Cerebellar cortex (tissue), 1 donor: ENCODE measurements at places on chromosomes 11 and 22.

GRCh38 chr11:115198321-115198741 lies 305.9 kb downstream of the CADM1 start:
- DNase-seq: no peak

DNA sequence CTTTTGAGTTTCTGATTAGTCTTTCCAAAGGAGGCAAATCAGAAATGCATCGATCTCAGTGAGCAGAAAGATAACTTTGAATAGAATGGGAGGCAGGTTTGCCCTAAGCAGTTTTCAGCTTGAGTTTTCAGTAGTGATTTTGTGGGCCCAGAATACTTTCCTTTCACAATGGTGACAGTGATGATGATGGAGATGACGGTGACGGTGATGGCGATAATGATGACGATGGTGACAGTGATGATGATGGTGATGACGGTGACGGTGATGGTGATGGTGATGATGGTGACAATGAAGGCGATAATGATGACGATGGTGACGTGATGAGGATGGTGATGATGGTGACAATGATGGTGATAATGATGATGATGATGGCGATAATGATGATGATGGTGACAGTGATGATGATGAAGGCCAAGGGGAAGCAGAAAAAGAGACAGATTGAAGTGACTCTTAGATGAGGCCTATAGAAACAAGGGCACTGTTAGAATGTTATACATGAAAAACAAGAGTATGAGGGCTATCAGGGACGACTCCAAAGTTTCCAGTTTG lies 153.4 kb upstream of the B3GAT1 start:
- no peak for DNase-seq

GRCh38 chr11:15607361-15608036 lies 492.8 kb downstream of the INSC start:
- no peak for DNase-seq

- no peak for DNase-seq
These were observed 2.2 kb upstream of the SYT13 start for GRCh38 chr11:45288339-45288738.

GRCh38 chr22:37897807-37898206 lies 8.3 kb upstream of the MICALL1 start:
- DNase-seq: no peak

DNA sequence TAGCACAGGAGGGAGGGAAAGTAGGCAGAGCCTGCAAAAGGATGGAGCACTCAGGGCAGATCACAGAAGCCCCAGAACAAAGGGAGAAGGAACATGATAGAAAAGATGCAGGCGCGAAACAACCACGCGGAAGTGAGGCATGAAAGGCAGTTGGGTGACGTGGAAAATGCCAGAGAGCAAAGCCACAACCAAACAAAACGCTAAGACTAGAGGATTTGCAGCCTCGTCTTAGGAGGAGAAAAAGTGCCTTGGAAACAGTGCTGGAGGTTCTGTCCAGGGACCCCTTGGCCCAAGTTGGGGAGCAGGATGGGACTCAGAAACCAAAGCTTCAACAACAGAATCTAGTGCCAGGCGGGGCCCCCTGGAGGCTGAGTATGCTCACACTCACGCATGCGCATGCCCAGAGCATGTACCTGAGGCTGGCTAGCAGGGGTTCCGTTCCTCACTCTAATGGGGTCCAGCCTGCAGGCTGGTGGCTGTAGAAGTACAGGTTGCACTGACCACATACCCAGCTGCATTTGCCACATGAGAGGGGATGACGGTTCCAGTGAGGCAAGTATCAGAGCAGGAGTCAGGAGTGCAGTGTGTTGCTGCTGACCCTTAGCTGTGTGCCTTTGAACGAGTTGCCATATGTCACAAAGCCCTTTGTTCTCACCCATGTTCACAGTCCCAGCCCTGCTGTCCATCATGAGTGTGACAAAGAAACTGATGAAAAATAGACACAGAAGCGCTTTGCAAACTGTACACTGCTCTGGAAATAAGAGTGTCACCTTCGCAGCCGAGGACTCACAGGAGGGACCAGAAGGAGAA lies 568.6 kb upstream of the CADM1 start:
- DNase-seq: no peak

GRCh38 chr22:42970029-42970428 lies 44.9 kb downstream of the PACSIN2 start:
- DNase-seq: no peak

- DNase-seq: no peak
These were observed 6.6 kb upstream of the TRIM29 start for GRCh38 chr11:120144501-120144900.

DNA sequence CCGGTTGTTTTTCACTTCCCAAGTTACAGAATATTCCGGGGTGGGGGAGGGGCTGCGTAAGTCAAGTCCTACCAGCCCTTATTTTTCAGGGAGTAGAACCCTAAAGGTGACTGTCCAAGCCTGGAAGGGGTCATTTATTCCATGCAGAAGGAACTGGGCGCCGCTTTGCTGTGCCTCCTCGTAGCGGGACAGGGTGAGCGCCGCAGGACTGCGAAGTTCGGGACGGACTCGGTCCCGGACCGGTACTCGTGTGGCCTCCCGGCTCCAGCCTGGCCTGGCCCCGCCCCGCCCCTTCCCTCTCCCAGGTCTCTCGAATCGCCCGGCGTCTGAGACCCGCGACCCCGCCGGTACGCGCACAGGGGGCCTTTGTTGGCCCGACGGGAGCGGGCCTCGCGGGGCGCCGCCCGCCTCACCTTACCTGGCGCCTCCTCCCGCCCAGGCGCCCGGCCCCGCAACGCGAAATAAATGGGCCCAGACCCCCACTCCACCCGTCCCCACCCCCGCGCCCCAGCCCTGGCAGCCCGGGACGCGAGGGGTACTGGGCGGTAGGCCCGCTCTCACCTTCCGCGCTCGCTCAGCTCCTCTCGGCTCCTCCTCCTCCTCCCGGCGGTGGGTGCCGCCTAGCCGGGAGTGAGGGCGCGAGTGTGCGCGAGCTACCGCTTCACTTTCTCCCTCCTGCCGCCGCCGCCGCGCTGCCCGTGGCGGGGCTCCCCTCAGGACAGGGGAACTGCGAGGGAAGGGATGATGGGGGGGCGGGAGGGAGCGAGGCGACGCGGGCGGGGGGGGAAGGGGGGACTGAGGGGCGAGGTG lies 698 bp downstream of the PAK1 start:
- DNase-seq: peak; percentile 37

- DNase-seq: no peak
These were observed 10.1 kb downstream of the TXN2 start for GRCh38 chr22:36471341-36471821.

DNA sequence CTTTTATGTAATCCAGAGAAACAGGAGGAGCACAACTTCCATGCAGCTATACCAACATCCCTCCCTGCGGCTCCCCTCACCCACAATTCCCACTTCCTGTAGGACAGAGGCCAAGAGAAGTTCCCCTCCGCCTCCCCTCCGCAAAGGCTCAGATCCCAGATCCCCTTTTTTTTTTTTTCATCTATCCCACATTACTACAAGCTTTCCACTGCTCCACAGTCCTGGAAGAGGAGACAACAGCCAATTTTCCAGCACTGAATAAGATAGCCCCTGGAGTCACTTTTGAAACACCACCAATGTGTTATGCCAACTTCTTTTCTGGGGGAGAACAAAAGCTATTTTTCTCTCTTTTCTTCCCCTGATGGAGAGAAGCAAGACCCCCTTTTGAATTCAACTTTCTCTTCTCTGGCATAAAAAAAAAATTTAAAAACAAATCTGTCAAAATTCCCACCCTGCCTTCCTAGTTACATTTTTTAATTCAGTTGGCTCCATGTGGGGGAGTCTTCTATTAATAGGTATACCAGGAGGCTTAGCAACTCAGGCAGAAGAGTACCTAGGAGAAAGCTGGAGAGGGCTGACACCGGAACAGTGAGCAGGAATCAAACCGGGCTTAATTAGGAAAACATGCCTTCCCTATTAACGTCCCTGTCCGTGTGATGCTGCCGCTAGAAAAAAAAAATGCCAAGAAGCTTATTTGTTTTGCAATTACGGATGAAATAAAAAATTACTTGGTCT lies 543.4 kb downstream of the BUD13 start:
- peak; percentile 91 for DNase-seq

DNA sequence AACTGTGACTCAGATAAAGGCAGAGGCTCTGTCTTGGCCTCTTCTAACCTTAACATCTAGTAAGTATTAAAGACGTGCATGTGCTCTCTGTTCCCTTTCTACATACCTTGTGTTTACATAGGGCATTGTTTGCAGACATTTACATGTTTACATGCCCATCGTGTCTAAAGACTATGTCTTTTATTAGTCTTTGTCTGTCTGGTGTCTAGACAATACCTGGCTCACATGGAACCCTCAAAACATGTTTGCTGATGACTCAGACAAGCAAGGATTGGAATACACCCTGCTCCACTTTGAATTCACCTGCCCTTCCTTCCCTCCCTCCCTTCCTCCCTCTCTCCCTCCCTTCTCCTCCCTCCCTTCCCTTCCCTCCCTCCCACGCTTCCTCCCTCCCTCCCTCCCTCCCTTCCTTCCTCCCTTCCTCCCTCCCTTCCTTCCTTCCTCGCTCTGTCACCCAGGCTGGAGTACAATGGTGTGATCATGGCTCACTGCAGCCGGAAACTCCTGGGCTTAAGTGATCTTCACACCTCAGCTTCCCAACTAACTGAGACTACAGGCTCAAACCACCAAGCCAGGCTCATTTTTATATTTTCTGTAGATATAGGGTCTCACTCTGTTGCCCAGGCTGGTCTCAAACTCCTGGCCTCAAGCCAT lies 23.7 kb upstream of the SORL1-AS1 start:
- no peak for DNase-seq

GRCh38 chr22:24059121-24059520 lies 48.0 kb downstream of the CABIN1 start:
- no peak for DNase-seq

- no peak for DNase-seq
These were observed 7.8 kb downstream of the PPP6R3 start for GRCh38 chr11:68468217-68468828.

GRCh38 chr11:3837793-3838192 lies 3.0 kb downstream of the RHOG start:
- DNase-seq: no peak

- DNase-seq: no peak
These were observed 1.9 kb upstream of the C1QTNF5 start for GRCh38 chr11:119342362-119343130.

DNA sequence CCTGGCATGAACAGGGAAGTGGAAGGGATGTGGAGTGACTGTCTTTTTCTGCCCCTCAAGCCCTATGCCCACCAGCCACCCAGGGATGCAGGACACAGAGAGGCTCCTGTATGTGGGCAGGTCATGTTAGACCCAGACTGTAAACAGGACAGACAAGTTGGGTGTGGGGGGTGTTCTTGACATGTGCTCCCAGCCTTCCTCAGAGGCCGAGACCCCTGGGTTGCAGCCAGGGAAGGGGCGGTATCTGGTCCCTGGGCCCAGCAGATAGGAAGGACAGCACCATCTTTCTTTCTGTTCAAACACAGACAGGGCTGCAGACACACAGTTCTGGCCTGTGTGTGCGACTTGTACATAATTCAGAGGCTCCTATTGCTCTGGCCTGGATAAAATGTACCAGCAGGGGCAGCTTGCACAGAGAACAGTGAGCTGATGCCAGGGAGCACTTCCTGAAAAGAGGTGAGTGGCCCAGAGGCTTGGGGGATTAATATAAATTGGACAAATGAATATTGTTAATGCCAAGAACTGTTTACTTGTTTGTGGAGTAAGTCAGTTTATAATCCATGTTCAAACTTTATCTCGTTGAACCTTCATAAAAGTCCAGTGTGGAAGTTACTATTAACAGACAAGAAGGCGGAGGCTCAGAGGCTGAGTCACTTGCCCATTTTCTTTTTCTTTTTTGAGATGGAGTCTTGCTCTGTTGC lies 16.6 kb downstream of the GDPD5 start:
- DNase-seq: peak; percentile 83

DNA sequence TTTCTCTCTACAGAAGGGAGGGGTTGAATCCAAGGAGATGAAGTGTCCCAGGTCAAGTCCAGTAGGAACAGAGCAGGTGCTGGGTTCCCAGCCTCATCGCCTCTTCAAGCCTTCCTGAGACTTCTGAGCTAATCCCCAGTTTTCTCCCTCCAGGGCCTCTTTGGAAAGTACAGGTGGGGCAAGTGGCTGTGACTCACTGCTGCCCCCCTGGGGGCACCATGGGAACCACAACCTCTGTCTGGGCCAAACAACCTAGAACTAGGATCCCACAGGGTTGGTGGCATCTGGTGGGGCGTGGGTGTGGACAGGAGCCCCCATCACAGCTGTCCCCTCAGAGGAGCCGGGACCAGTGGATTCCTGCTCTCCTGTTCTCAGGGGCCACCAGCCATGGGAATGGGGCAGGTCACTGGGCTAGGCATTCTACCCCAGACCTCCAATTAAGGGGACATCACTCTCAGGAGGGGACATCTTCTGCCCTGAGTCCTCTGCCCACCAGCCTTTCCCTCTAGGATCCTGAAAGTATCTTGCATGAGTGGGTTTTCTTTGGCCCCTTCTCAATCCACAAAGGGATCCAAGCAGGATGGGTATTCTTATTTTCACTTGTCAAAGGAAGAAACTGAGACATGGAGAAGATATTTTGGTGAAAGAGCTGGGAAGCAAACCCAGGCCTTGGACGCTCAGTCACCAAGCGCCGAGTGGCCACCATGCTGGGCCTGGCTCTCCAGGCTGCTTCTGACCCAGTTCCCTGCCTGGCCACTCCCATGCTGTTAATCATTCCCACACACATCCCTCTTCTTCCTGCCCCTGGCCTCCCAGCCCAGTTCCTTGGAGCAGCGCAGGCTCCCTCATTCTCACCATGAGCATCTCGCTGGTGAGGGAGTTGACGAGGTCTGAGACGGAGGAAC lies 23.8 kb downstream of the LRRC10B start:
- peak; percentile 44 for DNase-seq

DNA sequence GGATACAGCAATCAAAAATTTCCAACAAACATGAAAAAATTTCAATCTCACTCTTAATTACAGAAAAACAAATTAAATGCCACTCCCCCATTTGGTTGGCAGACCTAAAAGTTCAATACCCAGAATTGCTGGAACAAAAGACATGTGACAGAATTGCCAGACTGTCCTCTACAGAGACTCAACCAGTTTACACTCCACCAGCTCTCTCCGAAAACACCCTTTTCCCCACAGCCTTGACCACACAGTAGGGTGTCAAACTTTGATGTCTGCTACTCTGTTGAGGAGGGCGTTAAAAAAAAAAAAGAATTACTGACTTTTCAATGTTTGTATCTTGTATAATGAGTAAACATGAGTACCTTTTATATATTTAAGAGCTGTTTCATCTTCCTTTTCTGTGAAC lies 44.7 kb upstream of the YPEL1 start:
- DNase-seq: no peak

- peak; percentile 46 for DNase-seq
These were observed 67.2 kb downstream of the MYO7A start for GRCh38 chr11:77195071-77195755.

- DNase-seq: peak; percentile 46
These were observed 349.8 kb upstream of the PITPNB start for GRCh38 chr22:28268850-28269249.

DNA sequence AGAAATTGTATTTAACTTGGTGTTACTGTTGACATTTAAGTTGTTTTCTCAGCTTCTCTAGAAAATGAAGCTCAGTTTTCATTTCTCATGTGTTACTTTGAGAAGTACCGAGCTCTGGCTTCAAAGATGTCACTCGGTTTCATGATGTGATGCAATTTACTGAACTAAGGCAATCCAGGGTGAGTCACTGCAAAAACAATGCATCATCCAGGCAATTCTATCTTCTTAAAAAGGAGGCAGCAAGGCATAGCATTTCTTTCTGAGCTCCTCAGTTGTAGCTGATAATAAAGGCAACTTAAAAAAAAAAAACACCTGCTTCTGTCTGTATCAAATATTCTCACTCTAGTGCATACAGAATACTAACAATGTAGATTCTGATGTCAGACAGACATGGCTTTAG lies 91.1 kb upstream of the KCNA4 start:
- DNase-seq: no peak
